Activated CD8-positive, alpha-beta memory T cell treated with anti-CD3 and anti-CD28 coated beads for 24 hours (primary cell): ENCODE measurements at places on chromosomes 4 and X.
A peak's percentile ranks its signal among the peaks of the same experiment; 100 is the strongest.

- DNase-seq = no peak
Measured at GRCh38 chr4:117968606-117969005, 65.7 kb upstream of the NDST3 start.

GRCh38 chr4:26326791-26327190, 6.0 kb downstream of the RBPJ start:
- DNase-seq = no peak

DNA sequence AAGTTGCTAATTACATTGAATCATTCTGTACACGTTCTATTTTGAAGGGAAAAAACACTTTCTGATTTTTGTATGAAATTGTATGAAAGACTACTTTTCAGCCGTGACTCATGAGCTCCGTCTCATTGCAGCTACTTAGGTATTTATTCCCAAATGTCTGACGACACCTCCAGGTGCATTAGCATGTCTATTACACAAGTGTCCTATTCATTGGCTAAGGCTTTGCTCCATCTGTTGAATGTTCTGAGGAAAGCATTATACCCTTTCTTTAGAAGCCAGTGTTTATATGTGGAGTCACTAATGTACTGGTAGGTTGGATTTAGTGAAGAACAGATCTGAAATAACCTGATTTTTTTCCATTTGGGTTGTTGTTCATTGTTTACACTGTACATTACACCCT, 51.8 kb downstream of the MAP7D3 start:
- DNase-seq = no peak

GRCh38 chrX:51408462-51408861, 75.8 kb downstream of the NUDT10 start:
- no peak for DNase-seq

- peak; percentile 78 for DNase-seq
Measured at GRCh38 chrX:129779747-129780146, at the start of gene SASH3. SASH3 (plus strand) TSS chrX:129779949; CDS start chrX:129780098, 149 bp downstream.

DNA sequence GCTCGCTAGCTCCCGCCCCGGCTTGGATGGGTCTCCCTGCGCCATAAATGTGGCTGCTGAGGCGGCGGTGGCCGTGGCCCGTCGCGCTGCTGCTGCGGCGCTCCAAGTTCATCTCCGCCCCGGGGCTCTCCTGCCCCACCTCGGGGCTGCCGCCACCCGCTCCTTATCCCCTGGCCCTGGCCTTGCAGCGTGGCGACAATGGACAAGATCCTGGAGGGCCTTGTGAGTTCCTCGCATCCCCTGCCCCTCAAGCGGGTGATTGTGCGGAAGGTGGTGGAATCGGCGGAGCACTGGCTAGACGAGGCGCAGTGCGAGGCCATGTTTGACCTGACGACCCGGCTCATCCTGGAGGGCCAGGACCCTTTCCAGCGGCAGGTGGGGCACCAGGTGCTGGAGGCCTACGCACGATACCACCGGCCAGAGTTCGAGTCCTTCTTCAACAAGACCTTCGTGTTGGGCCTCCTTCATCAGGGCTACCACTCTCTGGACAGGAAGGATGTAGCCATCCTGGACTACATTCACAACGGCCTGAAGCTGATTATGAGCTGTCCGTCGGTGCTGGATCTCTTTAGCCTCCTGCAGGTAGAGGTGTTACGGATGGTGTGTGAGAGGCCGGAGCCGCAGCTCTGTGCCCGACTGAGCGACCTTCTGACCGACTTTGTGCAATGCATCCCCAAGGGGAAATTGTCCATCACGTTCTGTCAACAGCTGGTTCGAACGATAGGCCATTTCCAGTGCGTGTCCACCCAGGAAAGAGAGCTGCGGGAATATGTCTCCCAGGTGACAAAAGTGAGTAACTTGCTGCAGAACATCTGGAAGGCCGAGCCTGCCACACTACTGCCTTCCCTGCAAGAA, 763 bp downstream of the USP38 start:
- DNase-seq = no peak

DNA sequence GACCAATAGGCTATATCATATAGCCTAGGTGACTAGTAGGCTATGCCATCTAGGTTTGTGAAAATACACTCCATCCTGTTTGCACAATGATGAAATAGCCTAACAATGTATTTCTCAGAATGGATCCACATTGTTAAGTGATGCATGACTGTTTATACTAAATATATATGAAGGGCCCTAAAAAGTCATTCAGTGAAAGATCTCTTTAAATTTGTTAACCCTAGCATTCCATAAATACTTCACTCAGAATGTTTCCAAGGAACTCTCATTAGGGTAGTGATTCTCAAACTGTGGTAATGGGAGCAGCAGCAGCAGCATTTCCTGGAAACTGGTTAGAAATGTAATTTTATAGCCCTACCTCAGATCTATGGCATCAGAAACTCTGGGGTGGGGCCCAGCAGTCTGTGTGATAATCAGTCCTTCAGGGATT, 74.9 kb downstream of the PRRG1 start:
- DNase-seq = no peak

DNA sequence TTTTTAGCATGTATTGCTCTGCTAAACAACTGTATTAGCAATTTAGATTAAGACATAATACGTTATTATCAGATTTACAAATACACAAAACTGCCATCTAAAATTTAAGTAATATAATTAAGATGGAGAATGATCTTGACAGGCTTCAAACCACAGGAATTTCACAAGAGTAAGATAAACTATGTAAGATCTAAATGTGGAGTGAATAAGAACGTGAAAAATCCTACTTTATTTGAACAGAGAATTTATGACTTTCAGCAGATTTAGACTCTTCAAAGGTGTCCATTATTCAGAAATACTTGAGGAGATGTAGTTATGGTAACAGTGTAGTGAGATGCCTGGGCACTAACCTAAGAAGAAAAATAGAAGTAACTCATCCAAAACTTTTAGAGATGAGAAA, 73.2 kb downstream of the SLC4A4 start:
- no peak for DNase-seq

DNA sequence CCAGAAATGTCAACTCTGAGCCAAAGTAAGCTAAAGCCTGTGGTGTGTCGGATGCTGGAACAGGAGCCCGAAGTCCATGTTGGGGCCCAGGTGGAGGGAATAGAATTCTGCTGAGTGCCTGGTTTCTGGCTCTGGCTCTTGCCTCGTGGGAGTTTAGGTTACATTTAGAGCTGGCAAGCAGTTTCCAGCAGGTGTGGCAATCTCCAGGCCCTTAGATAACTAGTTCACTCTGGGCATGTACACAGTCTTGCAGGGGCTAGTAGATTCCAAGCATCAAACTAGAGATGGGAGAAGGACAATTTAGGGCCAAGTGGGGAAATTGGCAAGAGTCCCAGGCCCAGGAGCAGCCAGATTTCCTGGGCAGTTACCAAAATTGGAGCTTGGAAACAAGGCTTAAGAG, 56.3 kb upstream of the STOX2 start:
- no peak for DNase-seq
